ENCODE measurements at places on chromosomes 1 and 21.

- peak; percentile 36 for DNase-seq
Measured at GRCh38 chr1:2229037-2229864, 1.1 kb downstream of the SKI start.

DNA sequence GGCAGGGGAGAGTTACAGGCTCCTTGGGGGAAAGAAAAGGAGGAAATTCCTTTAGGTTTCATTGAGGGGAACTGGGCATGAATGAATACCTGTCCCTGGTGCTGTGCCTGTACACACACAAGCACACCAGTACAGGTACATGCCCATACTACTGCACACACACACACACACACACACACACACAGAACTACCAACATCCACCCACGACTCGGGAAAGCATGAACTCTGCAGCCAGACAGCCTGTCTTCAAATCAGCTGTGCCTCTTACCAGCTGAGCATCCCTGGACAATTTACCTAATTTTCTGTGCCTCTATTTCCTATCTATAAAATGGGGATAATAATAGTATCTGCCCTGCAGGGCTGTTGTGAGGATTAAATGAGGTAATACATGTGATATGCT, 7.2 kb upstream of the GRIK3 start:
- no peak for DNase-seq

DNA sequence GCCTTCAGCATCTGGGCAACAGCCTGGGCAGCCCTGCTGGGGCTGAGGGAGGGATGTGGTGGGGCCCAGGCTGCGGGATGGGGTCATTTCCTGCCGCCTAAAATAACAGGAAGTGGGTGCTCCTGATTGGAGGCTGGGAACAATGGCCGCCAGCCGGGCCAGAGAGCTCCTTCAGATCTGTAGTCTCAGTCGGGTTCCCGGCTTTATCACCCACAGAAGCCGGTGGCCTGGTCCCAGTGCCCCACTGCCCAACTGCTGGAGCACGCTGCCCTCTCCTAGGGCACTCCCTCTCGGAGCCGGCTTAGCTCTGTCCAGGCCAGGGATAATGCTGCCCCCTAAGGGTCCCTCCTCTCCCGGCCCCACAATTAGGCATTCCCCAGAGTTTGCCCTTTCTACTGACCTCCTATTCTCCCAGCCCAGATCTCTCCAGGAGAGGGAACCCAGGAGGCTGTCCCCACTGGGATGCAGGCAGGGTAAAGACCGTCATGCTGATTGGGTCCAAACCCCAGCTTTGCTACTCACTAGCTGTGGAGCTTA, 5.1 kb downstream of the MAP7D1 start:
- no peak for DNase-seq

DNA sequence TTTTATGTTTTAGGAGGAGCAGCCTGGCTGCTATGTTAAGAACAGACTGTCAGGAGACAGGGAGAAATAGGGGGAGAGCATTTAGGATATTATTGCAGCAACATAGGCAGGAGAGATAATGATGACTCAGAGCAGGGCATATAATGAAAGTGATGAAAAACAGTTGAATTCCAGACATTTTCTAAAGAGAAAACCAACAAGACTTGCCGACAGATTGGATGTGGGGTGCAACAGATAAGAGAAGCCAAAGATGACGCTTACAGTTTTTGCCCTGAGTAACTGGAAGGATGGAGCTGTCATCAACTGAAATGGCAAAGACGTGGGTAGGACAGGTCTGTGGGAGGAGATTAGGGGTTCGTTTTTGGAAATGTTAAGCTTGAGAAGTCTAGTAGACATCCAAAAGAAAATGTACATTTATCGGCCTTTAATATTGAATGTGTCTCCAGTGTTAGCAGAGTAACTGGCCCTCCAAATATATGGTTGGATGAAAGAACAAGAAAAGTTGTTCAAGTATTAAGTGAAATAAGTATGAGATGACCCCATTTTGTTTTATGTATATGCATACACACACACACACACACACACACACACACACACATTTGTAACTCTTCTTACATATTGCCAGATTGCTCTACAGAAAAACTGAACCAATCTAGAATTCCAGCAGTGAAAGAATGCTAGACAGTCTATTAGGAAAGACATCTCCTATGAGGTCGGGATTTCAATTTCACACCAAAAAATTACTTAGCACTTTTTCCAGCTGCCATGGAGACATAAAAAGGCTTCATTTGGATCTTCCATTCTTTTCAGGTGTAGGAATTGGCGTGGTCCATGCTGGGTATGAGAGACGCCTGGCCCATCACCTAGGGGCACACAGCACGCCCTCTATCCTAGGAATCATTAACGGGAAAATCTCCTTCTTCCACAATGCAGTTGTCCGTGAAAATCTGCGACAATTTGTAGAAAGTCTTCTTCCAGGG, 17.2 kb downstream of the DNAJC16 start:
- DNase-seq: no peak

DNA sequence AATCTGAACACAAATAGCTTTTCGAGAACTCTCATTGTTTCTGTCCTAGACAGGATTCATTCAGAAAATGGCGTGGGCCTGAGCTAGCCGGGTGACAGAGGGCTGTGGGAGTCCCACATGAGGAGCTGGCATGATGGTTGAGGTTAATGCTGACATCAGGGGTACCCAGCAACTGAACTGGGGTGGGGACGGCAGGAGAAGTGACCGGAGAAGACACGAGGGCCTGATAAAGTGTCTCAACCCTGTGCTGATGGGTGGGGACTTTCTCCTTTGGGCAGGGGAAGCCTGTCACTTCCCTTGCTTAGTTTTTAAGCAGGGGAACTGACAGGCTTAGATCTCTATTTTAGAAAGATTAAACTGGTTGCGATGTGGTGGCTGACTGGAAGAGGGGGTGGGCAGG, 14.6 kb downstream of the CHIT1 start:
- DNase-seq: no peak

All from stimulated activated CD4-positive, alpha-beta T cell treated with anti-CD3 and anti-CD28 coated beads, Interleukin-15, amount 100 ng/mL, for 1 hour (primary cell).